ENCODE measurements at places on chromosomes 12 and 14.

DNA sequence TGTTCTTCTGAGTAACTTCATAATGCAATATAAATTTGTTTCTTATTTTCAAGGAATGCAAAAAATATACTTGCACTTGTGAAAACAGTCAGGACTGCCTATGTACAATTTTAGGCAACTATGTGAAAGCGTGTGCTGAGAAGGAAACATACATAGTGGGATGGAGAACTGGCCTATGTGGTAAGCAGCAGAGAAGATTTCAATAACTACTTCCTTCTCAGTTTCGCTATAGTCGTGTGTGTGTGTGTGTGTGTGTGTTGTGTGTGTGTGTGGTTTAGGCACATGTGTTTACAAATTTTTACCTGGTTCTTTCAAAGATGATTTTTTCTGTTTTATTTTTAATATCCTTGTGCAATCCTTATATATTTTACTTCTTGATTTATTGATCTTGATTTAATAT lies 211.8 kb downstream of the LRRK2 start:
- no peak for DNase-seq

DNA sequence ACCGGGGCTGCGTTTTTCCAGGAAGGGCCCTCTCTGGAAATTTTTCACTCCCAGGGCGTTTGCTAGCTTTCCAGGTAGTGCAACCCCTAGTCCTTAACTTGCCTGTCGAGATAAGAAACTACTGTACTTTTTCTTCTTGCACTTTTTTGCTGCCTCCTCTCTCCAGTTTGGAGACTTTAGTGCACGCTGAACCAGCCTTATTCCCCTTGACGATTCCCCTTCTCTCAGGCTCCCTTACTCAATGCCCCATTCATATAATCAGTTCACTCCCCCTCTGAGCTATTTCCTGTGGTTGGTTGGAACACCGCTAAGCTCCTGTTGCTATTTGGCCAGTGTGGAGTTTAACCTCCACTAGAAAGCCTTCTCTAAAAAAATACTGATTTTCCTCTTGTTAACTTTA lies 682 bp downstream of the CREBL2 start:
- DNase-seq: no peak

DNA sequence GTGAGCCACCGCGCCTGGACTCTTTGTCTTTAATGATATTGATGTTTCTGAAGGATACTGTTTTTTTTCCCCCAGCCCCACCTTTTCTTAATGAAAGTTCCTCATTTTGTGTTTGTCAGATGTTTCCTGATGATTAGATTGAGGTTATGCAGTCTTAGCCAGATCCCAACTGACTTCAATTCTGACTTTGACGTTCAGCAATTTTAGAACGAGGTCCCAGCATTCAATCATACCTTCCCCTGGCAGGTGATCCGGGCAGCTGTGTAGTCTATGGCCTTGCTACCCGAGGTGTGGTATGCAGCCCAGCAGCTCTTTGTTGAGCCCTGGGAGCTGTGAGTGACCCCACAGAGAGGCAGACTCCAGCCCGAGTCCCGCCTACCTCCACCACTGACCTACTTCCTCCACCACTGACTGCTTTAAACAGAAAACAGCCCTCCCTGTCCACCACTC lies 82.7 kb downstream of the LGMN start:
- no peak for DNase-seq

DNA sequence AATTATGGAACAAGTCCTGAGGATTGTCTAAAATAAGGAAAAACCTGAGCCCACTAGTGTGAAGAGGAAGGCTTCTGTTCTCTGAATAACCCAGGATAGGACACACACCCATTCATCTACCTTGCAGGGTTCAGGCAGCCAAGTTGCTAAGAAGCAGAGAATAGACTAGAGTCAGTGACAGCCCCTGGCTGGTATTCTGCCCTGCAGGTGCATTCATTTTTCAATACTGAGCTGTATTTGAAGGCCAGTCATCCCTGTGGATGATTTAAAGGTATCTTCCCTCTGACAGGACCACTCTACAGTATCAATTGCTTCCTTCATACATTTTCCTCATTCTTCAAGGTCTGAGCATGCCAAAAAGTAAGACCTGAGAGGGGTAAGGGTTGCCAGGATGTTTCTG lies 22.9 kb downstream of the WNT5B start:
- no peak for DNase-seq

Measured in stimulated activated CD8-positive, alpha-beta memory T cell treated with anti-CD3 and anti-CD28 coated beads, Interleukin-15, amount 100 ng/mL, for 48 hours (primary cell).